ENCODE measurements at places on chromosomes 4 and X.
A peak's percentile ranks its signal among the peaks of the same experiment; 100 is the strongest.

DNA sequence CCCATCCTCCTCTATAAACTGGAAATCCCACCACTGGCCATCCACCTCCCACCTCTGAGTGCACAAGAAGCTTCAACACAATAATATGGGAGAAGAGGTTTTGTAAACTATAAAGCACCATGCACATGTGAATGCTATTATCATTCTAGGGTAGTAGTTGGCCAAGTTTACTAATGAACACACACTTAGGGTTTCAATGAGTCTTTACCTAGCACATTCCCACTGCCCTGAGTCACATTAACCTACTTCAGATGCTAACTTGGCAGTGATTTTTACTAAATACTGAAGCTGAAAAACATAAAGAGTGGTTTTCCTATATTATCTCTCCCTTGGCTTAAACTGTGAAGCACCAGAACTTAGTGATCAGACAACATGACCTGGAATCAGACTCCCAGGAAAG lies 93.9 kb downstream of the SH3KBP1 start:
- no peak for DNase-seq

DNA sequence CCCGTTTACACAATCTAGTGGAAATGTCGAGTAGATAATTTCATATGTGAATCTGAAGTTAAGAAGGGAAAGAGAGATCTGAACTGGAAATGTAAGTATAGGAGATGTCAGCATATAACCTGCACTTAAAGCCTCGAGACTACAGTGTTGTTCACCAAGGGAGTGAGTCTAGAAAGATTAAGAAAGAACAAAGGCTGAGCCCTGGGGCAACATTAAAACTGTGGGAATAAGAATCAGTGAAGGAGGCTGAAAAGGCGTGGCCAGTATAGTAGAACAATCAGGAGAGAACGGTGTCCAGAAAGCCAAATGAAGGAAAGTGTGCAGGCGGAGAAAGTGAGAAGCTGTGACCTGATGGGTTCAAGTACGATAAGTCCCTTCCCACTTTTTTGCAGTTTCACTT lies 118.8 kb upstream of the TENM3 start:
- DNase-seq = no peak

DNA sequence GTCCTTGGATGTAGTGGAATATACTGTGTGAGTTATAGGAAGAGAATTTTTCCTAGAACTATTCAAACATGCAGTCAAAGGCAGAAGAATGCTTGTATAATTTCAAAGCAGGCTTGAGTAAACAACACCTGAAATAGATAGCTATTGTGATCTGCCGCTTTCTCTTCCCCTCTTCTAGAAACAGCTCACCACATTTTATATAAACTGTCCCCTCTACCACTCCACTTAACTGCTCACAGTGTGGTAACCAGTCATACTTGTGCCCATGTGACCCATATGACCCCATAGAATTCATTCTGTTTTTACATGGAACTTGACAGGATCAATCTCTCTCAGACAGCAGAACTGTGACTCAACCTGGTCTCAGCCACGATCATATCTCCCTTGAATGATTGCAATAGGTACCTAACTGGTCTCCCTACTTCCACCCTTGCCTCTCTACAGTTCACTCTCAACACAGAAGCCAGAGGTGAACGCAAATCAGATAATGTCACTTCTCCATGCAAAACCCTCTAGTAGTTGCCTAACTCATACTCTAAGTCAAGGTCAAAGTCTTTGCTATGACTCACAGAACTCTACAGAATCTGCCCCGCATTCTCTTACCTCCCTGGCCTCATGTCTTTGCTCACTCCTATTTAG lies 85.6 kb upstream of the EFHC2 start:
- no peak for DNase-seq

DNA sequence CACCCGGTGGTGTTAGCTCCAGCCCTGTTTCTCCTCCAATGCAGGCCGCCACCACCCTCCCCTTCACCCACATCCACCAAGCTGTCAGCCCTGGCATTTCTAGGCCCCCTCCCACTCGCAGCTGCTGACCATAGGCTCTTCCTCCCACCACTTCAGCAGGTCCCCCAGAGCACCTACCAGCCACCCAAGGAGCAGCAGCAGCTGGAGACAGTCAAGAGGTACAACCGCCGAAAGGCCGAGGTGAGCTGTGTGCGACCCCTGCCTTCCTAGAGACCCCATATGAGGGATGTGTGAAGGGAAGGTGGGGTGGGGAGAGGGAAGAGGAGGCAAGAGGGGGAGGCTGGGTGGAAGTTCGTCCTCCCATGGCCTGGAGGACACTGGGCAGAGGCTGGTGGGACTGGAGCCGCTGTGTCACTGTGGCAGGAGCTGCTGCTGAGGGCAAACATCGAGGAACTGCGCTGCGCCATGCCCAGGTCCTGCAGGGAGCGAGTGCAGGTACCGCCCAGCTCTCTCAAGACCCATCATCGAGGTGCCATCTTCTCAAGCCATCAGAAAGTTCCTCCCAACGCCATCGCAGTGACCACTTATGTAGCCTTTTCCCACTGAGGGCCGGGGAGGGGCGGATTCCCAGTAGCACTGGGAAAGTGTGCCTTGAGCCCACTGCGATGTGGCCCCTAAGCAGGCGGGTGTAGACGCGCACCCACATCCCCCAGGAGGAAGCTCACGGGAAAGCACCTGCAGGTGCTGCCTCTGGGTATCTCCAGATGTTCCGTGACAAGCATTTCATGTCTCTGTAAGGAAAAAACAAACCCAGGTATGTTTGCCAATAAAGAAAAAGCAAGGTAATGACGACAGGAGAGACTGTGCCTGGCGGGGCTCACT lies 19.2 kb upstream of the RNF4 start:
- no peak for DNase-seq

GRCh38 chrX:30590368-30590767 lies 12.8 kb upstream of the TASL start:
- no peak for DNase-seq

- no peak for DNase-seq
These were observed 4.0 kb downstream of the EFNB1 start for GRCh38 chrX:68832516-68833447.

- DNase-seq = no peak
These were observed 67.2 kb upstream of the IBSP start for GRCh38 chr4:87732033-87732765.

DNA sequence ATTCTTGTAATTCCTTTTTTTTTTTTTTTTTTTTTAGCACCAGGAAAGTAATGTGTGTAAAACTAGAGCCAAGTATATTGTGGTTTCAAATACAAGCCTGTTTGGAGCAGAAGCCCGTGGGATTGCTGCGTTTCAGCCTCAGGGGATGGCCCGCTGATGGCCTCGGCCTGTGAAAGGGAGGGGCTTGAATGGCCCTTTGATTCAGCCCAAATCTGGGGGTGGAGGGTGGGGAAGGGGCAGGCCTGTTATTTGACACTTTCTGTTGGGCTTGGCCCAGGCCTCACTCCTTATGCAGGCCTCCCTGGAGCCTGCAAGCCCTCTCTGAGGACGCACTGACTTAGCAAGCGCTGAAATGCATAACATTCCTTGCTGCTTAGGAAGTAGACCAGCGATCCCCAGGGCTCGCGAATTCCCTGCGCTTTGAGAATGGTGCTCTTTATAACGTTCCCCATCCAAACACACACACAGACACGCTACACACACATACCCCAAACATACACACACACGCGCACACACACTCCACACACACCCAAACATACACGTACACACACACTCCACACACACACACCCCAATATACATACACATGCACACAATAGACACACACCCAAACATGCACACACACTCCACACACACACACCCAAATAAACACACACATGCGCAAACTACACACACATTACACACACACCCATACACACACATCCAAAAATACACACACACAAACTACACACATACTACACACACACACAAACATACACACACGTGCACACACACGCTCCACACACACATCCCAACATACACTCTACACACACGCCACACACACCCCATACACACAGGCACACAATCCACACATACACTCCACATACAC lies 29.6 kb downstream of the TLR10 start:
- DNase-seq = peak; percentile 58

- DNase-seq = no peak
These were observed 47.6 kb downstream of the ANOS1 start for GRCh38 chrX:8684201-8684965.

DNA sequence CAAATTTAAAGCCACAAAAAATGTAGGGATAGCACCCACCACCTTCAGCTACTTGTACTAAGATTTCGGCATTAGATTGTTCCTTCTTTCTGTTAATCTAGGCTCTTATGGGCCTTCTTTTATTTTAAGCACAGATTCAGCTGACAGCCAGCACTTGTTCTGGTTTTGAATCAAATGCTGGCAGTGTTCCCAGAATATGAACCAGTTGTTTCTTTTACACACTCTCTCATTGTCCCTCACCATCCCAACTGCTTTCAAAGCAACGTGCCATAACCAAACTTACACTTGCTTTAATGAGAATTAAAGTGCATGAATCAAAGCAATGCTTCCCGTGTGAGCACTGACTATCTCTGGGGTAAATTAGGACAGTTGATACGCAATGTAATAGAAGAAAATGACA lies 744.5 kb upstream of the FAM241A start:
- no peak for DNase-seq

GRCh38 chrX:13952581-13952980 lies 77.1 kb downstream of the GEMIN8 start:
- no peak for DNase-seq

DNA sequence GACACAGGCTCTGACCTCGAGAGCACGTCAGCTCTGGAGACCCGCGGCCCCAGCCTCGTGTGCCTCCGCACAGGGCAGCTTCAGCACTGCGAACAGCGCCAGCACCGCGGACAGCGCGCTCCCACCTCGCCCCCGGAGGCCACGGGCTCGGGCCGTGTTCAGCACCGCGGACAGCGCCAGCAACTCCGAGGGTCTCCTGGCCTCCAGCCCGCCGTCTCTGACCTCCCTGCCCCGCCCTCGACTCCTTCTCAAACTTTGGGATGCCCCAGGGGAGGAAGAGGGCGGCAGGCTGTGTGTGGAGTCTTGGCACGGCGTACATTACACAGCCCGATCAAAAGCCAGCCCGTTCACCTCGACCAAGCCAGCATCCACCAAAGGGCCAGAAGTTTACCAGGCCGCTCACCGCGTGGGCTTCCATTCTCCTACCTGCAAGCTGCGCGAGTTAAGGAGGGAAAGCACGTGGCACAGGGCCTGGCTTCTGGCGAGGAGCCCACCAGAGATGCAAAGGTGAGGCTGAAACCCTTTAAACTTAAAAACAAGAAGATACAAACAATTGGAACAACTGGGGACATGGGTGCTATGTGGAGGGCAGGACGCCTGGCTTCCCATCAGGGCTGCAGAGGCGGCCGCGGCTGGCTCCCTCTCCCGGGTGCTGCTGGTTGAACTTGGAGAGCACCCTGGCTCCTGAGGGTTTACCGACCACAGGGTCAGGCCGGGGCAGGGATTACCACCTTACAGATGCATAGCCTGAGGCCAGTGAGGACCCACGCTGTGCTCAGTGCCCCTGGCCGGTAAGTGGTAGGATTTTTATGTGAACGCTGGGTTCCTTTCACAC lies 4.5 kb upstream of the NKX1-1 start:
- DNase-seq = no peak

- DNase-seq = no peak
These were observed 8.4 kb downstream of the BEND4 start for GRCh38 chr4:42144028-42144427.

DNA sequence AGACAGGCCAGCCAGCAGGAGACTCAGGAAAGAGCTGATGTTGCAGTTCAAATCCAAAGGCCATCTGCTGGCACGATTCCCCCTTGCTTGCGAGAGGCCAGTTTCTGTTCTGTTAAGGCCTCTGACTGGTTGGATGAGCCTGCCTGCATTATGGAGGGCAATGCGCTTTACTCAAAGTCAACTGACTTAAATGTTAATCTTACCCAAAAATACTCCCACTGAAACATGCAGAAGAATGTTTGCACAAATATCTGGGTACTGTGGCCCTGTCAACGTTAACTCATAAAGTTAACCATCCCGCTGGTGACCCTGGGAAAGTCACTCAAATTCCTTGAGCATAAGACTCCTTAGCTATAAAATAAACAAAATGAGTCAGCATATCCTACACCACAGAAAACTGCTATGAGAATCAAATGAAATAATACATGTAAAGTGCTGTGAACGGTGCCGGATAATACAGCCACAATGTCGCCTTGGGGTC lies 326.4 kb downstream of the EVC2 start:
- no peak for DNase-seq

DNA sequence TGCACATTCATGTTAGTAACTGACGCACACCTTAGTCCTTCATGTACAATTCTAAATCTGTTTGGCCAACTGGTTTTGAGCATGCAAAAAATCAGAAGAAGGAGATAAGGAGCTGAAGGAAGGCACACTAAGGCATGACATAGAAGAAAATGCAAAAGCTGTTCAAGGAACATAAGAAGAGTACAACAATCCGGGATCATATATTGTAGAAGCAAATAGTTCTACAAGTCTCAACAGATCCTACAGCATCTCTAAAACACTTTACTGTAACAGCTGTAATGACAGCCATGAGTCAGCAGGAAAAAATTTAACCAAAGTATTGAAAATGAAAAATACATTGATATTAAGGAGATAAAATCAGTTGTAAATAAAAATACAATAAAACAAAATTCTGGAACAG lies 57.7 kb downstream of the KLHL13 start:
- no peak for DNase-seq

GRCh38 chr4:72194046-72194445 lies 162.2 kb downstream of the NPFFR2 start:
- DNase-seq = no peak

GRCh38 chrX:7071390-7071789 lies 76.1 kb upstream of the STS start:
- DNase-seq = no peak

DNA sequence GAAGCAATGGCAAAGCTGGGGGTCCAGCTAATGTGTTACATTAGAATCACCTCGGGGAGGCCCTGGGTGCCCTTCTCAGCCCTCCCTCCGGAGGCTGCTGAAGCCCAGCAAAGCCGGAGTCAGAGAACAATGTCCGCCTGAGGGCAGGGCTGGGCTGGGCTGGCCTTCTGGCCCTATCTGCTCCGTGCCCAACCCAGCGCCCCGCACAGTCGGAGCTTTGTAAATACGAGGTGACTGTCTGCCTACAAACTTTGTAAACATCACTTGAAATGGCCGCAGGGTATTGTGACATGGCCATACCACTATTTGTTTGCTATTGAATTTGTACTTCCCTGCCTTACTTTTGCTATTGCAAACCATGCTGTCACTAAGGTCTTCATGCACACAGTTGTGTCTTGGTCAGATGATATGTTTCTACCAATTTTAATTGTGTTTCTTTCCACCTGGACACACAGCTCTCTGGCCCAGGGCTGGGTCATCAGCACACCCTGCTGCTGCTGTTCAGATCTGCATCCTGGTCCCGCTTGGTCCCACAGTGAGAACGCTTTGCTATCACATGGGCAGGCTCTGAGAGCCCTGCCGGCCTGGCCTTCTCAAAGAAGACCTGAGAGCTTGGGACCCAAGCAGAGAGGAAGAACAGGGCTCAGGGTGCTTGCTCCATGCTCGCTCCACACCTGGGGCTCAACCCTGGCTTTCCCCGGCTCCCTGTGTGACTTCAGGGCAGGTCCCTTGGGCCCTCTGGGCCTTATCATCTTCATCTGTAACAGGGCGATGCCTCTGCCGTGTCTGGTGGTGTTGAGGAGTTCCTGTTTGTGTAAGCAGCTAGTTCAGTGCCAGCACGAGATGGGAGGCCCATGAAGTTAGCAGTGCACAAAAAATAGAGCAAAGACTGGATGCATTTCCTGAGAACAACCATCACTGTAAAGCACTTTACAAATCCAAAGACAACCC lies 2.3 kb downstream of the S100P start:
- no peak for DNase-seq
